ENCODE measurements at places on chromosomes 13 and 19.

DNA sequence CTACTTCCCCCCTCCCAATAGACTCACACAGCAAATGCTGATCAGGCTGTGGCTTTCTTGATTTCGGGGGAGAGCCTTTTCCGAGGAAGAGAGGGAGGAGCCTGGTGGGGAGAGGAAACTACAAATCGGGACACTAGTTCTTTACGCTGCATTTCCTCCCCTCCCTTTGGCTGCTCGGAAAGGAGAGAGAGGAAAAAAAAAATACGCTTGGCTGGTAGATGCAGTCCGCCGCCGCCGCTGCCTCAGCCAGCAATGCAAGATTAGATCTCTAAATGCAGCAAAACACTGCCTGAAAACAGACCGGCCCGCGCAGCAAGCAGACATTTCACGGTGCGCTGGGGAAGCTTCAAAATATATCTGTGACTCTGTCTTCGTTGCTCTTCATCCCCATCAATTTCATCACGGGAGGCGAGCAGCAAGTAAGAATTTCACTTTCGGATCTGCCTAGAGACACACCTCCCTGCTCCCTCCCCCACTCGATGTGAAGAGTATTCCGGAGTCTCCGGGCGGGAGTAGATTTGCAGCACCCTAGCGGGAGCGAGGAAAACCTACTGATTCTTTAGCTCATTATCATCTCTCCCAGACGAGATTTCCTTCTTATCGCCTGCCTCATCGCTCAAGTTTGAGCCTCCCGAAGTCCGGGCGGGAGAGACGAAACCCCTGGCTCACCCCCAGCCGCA is at the start of gene PCDH17:
TSS of gene PCDH17 (plus strand) at position 149 of the 680 bp plus-strand sequence. CDS start 803 bp downstream, outside the sequence.
- DNase-seq = peak; percentile 2

DNA sequence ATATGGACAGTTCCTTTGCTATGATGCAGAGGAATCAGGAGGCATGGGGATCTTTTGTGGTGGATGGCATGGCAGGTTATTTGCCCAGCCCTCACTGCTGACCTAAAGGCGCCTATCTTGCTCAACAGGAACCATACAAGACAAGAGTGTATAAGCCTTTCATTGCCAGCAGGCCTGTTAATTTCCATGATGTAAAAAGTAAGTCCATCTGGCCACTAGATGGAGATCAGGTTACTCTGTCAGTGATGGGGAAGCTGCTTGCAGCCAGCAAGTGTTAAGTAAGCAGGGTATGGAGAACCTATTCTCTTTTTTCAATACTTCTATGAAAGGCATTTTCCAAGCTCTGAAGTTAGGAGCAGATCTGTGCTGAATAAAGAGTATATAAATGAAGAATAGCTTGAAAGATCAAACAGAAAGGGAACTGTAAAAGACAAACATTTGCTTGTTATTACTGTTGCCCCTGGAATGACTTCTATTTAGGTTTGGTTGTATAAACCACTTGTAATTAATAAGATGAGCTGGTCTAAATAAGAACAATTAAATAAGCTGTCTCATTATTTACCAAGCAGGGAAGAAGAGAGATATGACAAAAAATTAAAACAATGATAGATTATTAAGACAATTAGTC is 210.9 kb downstream of the RGCC start:
- peak; percentile 45 for DNase-seq

DNA sequence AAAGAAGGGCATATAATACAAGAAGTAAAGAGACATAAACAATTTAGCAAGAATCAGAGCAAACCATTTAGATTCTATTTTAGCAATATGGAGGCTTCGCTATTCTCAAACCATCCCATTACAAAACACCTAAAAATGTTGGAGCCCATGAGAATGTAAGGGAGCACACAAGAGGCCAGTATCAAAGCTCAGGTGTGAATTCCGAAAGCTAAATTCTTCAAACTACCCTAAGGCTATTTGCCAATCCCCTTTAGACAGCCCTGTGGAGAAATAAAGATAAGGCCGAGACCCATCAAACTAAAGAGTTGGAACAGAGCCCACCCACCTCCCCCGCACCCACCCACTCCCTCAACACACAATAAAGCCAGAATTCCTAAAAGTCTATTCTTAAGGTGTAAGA is 210.8 kb upstream of the MAB21L1 start:
- DNase-seq = no peak

- DNase-seq = peak; percentile 10
These were observed 43.1 kb downstream of the ZNF611 start for GRCh38 chr19:52691737-52692136.

DNA sequence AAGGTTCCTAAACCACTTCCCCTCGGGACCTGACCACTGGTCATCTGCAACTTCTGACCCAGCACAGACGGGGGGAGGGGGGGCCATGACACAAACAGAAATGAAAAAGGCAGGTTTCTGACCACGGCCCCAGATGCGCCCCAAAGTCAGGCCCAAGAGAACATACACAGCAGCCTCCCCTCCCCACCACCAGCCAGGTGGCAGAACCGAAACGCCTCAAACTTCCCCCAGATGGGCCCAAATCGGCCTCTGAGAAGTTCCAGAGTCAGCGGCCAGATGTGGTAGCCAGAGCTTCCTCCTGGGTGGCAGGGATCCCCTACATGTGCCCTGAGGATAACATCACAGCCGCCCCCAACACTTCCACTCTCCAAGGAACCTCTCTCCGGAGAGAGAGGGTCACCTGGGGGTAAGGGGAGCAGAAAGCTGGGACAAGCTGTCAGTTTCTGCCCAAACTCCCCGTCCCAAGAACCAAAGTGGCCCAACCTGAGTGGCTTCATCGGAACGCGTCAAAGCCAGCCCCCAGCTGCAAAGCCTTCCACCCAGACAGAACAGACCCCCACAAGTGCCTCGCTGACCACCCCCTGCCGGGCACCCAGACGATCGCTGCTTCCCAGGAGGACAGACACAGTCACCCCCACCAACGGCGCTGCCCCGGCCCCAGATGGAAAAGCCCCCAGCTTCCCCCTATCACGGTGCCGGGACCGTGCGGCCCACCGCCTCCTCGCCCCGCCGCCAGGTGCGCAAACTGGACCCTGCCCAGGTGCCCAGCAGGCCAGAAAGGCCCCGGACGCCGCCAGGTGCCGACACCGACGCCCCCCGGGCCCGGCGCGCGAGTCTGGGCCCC is 800 bp downstream of the ELL start:
- peak; percentile 43 for DNase-seq

DNA sequence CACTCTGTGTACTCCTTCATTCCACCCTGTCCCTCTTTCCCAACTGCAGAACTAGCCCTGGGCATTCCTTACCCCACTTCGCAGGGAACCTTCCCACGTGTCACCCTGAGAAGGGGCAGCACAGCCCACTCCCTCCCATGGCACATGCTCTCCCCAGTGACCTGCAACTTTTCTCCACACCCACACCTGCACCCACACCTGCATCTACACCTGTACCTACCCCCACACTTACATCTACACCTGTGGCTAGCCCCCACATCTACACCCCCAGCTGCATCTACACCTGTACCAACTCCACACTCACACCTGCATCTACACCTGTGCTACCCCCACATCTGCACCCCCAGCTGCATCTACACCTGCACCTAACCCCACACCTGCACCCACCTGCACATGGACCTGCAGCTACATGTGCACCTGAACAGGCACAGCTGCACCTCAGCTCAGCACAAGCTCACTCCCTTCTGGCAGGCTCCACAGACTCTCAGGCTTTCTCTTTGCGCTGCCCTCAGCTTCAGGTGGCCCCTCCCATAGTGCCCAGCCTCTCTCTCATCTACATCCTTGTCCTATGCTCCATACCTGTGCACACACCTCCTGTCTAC is 234.1 kb downstream of the TUBA3C start:
- DNase-seq = no peak

DNA sequence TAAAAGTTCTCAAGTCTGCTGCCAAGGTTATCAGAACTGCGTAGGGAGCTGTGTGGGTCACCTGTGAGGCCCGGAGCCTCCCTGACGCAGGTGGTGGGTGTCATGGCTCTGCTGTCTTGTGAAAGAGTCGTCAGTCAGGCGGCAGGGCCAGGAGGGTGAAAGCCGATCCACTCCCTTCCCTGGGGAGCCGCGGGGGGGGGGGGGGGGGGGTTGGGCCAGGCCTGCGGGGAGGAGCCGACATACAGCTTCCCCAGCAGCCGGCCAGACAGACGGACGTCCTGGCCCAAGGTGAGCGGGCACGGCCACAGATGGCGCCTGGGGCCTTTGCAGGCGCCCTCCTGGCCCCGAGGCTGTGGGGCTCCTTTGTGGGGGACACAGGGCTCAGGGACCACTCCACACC is 12.4 kb downstream of the SBNO2 start:
- no peak for DNase-seq

- no peak for DNase-seq
These were observed 3.8 kb upstream of the WDR18 start for GRCh38 chr19:980133-980998.

GRCh38 chr19:16096280-16096855 is 15.3 kb upstream of the RAB8A start:
- no peak for DNase-seq

GRCh38 chr13:49995625-49996101 is 1.2 kb upstream of the TRIM13 start:
- no peak for DNase-seq

- DNase-seq = no peak
These were observed 131.5 kb downstream of the DNAJC15 start for GRCh38 chr13:43154839-43155238.

DNA sequence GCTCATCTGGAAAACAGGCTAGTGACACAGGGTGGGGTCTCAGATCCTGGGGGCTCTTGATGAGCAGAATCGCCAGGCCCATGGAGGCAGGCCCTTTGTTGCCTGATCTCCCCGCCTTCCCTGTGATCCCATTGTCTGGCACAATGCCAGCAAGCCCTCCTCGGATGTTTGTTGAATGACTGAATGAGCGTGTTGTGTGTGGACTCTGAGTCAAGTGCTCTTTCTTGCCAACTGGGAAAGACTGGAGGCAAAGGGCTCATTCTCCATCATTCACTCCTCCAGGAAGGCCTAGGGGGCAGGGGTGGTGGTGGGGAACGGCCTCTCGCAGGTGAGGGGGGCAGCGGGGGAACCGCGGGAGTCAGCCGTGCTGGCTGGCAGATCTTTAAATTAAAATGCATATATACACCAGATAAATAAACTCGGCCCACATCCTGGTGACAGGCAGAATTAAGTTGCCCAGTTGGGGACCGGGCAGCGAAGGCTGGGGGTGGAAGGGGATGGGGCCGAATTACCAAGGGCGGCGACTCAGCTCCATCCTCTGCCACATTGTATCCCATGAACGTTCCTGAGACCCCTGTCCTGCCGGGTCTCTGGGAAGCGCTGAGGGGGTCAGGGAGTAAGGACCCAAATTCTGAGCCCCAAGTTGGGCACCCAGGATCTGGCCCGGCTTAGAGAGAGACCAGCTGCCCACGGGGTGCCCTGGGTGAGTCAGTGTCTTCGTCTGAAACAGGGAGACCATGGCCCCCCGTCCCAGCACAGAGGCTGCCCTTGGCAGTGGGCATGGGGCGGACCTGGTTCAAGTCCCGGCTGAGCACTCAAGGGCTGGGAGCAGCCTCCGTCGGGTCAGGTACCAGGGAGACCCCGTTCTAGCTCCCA is 24.5 kb downstream of the EFNA2 start:
- DNase-seq = no peak

- no peak for DNase-seq
These were observed 105.1 kb downstream of the TBC1D4 start for GRCh38 chr13:75376792-75377402.

GRCh38 chr19:46648060-46648960 is 12.3 kb upstream of the GNG8 start:
- peak; percentile 43 for DNase-seq

Measured in activated CD8-positive, alpha-beta T cell treated with anti-CD3 and anti-CD28 coated beads for 36 hours (primary cell).